Naive B cell (primary cell): ENCODE measurements at places on chromosomes 11 and 22.

DNA sequence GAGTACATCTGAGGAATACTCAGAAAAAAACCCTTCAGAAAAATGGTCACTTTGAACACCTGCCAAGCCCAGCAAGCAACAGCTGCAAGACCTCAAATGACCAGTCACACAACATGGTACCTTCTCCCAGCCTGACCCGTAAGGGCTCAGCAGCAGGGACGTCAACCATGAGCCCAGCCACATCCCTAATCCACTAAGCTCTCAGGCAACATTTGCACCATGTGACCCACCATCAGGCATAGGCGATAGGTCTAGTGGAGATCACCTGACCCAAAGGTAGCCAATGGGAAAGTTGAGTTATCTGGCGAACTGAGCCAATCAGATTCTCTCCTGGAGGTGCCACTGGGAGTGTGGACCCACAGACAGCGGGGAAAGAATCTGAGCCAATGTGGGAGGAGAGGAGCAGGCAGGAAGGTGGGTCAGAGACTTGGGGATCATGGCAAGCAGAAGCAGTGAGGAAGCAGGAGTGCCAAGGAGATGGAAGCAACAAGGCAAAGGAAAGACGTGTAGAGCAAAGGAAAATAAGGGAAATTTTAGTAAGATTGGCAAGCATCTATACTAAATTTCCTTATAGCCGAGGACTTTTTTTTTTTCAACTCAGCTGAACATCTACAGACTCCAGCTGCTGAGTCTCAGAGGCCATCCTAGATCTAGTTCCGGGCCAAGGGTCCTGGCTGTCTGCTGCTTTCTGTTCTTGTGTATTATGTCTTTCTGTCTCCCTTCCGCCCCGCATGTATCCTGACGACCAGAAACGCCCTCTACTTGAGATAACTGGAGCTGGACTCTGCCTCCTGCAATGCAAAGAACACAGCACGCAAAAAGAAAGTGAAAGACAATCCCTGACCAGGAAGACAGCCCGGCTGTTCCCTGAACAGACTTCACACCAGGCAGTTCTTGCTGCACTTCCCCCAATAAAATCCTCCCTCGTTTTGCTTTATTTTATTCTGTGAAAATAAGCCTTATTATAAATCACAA is 11.0 kb upstream of the PLAAT2 start:
- no peak for DNase-seq

- DNase-seq, result no peak
These were observed 382 bp downstream of the RASSF10 start for GRCh38 chr11:13009476-13009920.

DNA sequence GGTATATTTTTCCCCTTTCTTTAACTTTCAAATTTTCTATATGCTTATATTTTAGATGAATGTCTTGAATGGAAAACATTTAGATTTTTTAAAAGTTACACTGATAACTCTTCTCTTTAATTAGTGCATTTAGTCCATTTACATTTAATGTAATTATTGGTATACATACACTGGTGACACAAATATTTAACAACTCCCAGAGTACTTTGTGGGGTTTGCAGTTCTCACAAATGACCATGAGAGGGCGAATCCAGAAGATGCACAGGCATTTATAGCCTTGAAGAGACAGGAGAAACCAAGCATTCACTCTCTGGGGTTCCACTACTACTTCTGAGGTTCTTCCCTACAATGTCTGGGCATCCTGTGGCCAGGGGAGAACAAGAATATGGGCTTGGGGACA is 125.1 kb downstream of the TIMP3 start:
- DNase-seq, result no peak

DNA sequence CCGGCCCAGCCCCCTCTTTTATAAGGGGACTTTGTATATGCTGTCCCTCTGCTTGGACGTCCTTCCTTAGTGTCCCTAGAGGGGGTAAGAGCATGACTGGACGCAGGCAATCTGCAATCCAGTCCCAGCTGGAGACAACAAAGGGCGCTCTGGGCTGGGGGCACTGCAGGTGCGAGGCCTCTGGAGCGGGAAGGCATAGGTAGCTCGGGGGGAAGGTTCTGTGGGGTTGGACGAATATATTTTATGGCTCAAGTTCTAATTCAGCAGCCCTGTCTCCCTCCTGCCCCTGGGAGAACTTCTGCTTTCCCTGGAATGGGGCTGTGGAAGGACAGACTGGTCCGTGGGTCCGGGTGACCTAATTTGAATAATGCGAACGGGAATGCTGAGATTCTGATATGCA is 40.0 kb downstream of the KCNJ4 start:
- no peak for DNase-seq

- no peak for DNase-seq
These were observed 24.4 kb downstream of the GRAP2 start for GRCh38 chr22:39925273-39925672.

DNA sequence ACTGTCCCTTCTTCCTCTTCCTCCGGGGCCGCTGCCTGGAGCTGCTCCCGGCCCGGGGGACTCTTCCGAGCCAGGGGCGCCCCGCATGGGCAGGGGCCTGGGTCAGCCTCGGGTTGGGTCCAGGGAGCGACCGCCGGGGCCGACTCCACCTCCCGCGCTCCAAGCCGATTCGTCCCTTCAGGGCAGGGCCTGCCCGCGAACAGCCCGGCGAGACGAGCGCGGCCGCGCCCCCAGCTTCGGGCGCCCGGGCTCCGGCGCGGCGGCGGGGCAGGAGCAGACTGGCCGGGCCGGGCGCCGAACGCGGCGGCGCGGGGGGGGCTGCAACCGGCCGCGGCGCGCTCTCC is at the start of gene LARGE1:
TSS of gene LARGE1 (minus strand) at position 280 of the 344 bp plus-strand sequence.
- DNase-seq, result peak; percentile 9

DNA sequence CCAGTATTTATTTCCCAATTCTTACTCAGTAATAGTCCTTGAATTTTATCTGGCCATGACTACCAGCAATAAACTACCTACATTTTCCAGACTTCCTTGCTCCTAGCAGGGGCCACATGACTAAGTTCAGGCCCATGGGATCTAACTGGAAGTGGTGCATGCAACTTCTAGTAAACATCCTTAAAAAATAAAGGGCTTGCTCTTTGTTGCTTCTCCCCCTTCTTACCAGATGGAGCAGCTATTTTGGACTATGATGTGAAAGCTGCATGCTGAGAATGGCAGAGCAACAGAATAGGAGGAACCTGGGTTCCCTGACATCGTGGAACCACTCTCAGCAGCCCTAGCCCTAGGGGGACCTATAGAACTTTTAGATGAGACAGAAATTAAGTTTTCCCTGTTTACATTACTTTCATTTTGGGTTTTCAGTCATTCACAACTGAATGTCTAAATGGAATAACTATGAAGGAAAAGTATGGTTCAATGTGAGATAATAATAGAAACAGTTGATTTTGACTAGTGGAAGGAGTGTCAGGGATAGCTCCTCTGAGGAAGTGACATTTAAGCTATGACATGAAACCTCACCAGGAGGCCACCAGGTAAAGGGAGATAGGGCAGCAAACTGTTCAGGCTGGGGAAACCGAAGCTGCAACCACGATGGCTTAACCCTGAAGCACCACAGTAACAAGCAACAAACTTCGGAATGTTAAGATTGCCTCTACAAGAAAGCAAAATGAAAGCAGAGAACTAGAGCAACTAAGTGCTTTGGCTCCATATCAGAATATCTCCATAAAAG is 48.9 kb downstream of the PHF21A start:
- no peak for DNase-seq
